ENCODE measurements at places on chromosomes 16 and 17. TPM values are rescaled to one million over a fixed set of nuclear protein-coding genes. Genes with fewer than 3 reads are reported as not detected.

GRCh38 chr17:41001795-41002194 is 2.1 kb upstream of the KRTAP3-2 start:
- no peaks in the 10 kb centered on the region for H3K4me1 ChIP-seq
- no peaks in the 10 kb centered on the region for H3K36me3 ChIP-seq
- H3K4me3 ChIP-seq = no peak overlapping the region
- no peak for DNase-seq
- no peak overlapping the region for H3K27ac ChIP-seq

- DNase-seq = no peak
- peaks cover 22% of the 10 kb centered on the region for H3K27me3 ChIP-seq
- no peak overlapping the region for H3K27ac ChIP-seq
These were observed 57.3 kb upstream of the HNF1B start for GRCh38 chr17:37802061-37802595.

DNA sequence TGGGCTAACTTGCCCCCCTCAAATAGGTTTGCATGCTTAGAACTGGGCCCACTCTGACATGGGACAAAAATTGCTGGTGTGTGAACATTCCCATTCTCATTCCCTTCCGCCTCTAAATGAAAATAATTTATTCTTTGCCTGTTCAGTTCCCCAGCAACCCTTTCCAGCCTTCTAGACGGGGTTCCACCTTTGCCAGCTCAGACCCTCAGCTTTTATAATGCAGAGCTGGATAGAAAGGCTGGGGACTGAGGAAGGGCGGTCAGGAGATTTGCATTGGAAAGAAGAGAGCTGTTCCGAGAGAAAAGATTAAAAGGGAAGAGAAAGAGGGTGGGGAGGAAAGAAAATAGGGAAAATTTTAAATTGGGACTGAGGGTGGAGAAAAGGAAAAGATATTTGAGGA is 151.1 kb upstream of the WSCD1 start:
- H3K27me3 ChIP-seq = peaks cover 5% of the 10 kb centered on the region
- H3K4me3 ChIP-seq = no peak overlapping the region
- no peak for DNase-seq
- no peaks in the 10 kb centered on the region for H3K36me3 ChIP-seq
- H3K4me1 ChIP-seq = no peaks in the 10 kb centered on the region

- no peak overlapping the region for H3K27ac ChIP-seq
- H3K4me3 ChIP-seq = no peak overlapping the region
These were observed 192.9 kb downstream of the MAF start for GRCh38 chr16:79407461-79408135.

DNA sequence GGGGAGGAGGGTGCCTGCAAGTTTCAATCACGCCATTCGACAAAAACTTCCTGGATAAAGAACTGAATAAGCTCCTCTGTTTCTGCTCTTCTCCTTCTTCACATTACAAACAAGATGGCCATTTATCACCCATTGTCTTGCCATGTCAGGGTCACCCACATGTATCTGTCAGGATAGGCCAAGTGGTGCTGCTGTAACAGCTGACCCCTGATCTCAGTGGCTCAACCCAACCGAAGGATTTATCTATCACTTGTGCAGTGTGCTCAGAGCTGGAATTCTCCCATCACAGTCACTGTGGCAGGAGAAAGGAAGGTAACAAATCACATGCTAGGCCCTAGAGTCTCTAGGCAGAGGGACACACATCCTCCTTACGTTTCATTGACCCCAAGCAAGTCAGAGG is 210.0 kb upstream of the CDH5 start:
- no peak overlapping the region for H3K4me3 ChIP-seq
- DNase-seq = no peak
- no peaks in the 10 kb centered on the region for H3K4me1 ChIP-seq
- no peaks in the 10 kb centered on the region for H3K27me3 ChIP-seq
- no peak overlapping the region for H3K27ac ChIP-seq

DNA sequence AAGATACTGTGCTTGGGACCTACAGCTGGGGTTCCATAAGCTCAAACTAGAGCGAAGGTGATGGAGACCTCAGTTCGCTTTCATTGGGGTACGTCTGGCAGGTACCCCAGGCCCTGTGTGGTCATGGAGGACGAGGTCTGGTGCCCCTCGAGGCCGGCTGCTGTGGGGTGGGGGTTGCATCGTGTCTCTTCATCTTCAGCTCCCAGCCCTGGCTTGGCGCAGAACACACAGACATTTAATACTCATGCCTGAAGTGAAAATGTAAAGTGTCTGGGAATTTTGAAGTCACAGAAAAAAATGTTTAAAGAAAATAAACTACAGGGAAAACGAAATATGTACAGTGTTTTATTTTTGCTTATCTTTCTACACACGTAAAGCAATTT is 80.5 kb downstream of the TBC1D16 start:
- peaks cover 57% of the 10 kb centered on the region for H3K27me3 ChIP-seq
- H3K4me3 ChIP-seq = no peak overlapping the region
- H3K4me1 ChIP-seq = no peaks in the 10 kb centered on the region
- DNase-seq = no peak
- no peaks in the 10 kb centered on the region for H3K36me3 ChIP-seq

DNA sequence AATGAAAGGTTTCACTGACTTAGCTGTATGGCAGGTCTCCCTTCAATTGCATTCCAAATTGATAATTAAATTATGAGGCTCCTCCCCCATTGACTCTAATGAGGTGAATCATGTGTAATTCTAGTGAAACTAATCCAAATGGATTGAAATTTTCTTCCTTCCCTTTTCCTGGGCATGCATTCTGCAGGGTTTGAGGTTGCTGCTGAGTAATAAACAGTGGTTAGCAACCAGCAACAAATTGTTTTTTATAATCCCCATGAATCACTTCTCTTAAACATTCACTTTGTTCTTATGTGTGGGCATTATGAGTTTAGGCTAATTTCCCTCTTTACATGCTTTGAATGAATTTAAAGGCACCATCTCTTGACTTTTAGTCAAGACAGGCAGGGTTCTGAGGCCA is 43.4 kb downstream of the MYOCD start:
- H3K27ac ChIP-seq = no peak overlapping the region
- no peak for DNase-seq
- no peaks in the 10 kb centered on the region for H3K4me1 ChIP-seq
- H3K36me3 ChIP-seq = no peaks in the 10 kb centered on the region

ZNF594 gene
- total RNA-seq = 2.7 TPM
